ENCODE measurements at places on chromosomes 16 and 17.

GRCh38 chr17:78498848-78499247, 78.3 kb downstream of the DNAH17 start:
- DNase-seq: no peak

DNA sequence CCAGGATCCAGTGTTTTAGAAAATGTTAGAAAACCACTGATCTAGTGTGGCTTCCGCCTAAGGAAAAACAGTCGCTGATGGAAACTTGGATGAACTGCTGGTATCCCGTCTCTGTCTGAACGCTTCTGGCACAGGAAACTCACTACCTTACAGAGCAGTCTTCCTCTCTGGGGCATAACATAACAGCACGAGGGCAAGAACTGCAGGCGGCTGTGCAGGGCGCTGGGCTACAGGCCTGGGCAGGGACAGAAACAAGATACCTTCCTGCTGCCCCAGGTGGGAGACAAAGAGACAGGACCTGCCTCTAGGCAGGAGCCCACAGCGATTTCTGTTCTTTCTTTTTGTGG, 10.5 kb downstream of the MXRA7 start:
- no peak for DNase-seq

- no peak for DNase-seq
Observed at GRCh38 chr17:58755269-58755576, 431 bp upstream of the PPM1E start.

DNA sequence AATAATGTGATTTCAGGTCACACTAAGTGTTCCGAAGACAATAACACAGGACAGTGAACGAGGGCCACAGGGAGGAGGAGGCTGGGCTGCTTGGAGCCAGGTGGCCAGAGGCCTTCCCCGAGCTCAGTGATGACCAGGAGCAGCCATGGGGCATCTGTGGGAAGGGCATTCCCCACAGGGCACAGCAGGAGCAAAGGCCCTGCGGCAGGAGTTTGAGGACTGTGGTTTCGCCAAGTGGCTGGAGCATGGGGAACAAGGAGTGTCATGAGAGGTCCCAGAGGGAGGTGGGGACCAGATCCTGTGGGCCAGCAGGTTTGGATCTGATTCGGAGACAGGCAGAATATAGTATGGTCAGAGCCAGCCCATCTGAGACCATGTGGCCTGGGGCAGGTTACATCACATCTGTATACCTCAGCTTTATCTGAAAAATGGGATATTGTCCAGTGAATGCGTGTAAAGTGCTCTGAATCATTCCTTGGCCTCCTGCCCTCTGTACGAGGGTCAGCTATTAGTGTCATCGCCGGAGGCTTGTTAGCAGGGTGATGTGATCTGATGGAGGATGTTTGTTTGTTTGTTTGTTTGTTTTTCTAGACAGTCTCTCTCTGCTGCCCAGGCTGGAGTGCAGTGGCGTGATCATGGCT, 176.8 kb downstream of the KATNIP start:
- DNase-seq: no peak

- DNase-seq: no peak
Observed at GRCh38 chr16:67537636-67538591, 9.3 kb downstream of the RIPOR1 start.

GRCh38 chr17:17216776-17217175, 10.6 kb upstream of the PLD6 start:
- no peak for DNase-seq

DNA sequence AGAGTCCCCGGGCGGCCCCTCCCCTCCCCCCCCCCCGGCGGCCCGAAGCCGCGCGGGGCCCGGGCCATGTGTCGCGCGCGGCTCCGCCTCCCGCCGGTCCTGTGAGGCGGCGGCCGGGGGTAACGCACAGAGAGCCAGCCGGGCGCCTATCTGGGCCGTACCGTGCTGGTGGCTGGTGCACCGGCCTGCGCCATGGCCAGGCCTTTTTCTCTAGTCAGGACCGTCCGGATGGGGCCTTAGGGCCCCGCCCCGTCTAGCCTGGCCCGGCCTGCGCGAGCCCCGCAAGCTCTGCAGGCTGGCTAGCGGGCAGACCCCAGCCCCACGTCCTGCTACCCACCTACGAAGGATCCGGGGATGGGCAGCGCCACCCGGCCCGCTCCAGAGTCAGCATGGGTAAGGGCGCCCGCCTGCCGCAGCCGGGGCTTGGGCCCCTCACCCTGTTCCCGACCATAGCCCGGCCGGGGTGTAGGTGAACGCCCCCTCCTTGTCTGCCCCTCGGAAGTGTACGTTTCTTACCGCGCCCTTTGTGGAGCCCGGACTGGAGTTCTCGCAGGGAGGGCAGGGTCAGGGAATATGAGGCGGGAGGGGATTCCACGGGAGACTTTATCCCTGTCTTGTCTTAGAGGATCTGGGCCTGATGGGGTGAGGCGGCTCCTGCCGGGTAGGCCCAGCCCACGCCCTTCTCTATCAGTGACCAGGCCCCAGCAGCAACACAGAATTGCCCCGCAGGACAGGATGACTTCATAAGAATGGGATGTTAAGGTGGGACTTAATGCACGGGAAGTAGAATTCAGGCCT, at the start of gene CENPT:
Gene CENPT (minus strand): TSS at position 630 of the 798 bp plus-strand sequence. CDS start 13,834 bp downstream, outside the sequence.
- DNase-seq: peak; percentile 51

DNA sequence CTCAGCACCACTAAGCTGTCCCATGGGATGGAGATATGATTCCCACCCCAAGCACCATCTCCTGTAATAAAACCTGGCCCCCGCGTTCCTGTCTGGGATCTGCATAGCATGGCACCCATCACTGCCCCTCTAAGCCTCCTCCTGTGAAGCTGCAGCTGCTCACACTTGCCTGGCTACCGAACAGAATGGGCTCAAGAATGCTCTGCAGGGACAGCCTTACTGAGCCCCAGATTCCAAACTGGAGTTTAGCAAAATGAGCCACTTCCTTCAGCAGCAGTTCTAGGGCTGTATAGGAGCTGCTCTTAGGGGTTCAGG, 256.1 kb downstream of the CPPED1 start:
- DNase-seq: no peak

- no peak for DNase-seq
Observed at GRCh38 chr17:18318771-18319450, 3.8 kb downstream of the SMCR8 start.

GRCh38 chr17:80839970-80840369, 151.7 kb upstream of the CHMP6 start:
- DNase-seq: no peak

- DNase-seq: no peak
Observed at GRCh38 chr16:86381491-86381890, 128.8 kb upstream of the FOXF1 start.

GRCh38 chr16:87420026-87421002, 28.2 kb downstream of the MAP1LC3B start:
- DNase-seq: no peak

GRCh38 chr17:28961391-28961790, 10.1 kb upstream of the PHF12 start:
- DNase-seq: no peak

- DNase-seq: peak; percentile 34
Observed at GRCh38 chr17:8292639-8293395, 2.4 kb downstream of the SLC25A35 start.

- DNase-seq: no peak
Observed at GRCh38 chr16:66714654-66715307, 18.2 kb upstream of the CMTM4 start.

GRCh38 chr17:79572136-79572925, 38.5 kb downstream of the RBFOX3 start:
- DNase-seq: no peak

GRCh38 chr17:34171245-34171818, 83.8 kb upstream of the CCL2 start:
- DNase-seq: peak; percentile 92

GRCh38 chr16:88012360-88012759, 61.1 kb downstream of the BANP start:
- DNase-seq: no peak

DNA sequence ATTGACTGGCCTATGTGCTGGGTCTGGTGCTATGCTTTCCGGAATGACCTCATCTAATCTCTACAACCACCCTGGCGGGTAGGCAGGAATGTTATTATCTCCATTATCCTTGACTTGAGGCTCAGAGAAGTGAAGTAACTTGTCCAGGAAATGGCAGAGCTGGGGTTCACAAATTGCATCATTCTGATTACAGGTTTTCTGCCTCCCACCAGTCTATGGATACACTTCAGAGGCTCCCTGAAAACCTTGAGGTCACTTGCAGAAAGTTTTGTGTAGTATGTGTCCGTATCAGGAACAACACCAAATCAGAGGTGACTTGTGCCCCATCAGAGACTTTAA, 19.1 kb downstream of the NOD2 start:
- DNase-seq: no peak

- no peak for DNase-seq
Observed at GRCh38 chr16:81539009-81539758, 94.6 kb downstream of the CMIP start.

- no peak for DNase-seq
Observed at GRCh38 chr16:12575288-12575687, 228.4 kb downstream of the CPPED1 start.

DNA sequence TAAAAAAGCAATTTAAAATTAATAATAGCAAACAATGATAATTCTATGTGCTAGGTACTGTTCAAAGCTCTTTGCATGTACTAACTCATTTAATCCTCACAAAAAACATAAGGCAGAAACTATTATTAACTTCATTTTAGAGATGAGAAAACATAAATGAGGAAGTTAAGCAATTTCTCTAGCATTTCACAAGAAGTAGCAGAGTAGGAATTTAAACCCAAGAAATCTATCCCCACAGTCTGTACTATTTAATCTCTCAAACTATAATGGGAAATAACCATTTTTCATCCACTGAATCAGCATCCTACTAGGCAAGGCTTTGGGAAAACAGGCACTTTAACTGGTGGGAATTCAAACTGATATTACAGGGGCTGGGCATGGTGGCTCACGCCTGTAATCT, 42.2 kb upstream of the INTS2 start:
- DNase-seq: peak; percentile 16

- no peak for DNase-seq
Observed at GRCh38 chr16:84617041-84617790, 662 bp downstream of the COTL1 start.

GRCh38 chr16:31025339-31025738, 8.0 kb upstream of the STX4 start:
- DNase-seq: no peak

DNA sequence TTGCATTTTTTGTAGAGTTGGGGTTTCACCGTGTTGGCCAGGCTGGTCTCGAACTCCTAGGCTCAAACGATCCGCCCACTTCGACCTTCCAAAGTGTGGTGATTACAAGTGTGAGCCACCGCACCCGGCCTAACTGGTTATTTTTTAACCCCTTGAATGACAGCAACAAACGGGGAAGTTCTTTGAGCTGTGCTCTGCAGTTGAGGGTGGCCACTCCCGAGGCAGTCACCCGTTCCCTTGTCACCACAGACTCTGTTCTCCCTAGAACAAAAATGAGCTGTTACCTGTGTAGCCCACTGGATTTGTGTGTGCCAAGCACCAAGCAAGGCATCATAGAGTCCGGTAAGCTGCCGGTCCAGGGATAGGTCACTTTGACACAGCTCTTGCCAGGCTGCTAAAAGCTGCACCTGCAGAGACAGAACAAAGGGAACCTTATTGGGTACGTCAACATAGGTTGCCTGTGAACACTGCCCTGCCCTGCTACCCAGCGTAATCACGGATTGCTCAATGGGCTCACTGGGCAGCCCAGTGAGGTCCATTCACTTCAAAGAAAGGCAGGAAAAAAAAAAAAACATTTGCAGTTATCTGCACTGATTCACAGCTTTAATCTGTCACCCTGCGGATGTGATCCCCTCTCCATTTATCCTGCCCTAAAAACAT, 19.6 kb downstream of the COG7 start:
- no peak for DNase-seq

GRCh38 chr16:5187402-5187952, 89.9 kb upstream of the EEF2KMT start:
- no peak for DNase-seq

DNA sequence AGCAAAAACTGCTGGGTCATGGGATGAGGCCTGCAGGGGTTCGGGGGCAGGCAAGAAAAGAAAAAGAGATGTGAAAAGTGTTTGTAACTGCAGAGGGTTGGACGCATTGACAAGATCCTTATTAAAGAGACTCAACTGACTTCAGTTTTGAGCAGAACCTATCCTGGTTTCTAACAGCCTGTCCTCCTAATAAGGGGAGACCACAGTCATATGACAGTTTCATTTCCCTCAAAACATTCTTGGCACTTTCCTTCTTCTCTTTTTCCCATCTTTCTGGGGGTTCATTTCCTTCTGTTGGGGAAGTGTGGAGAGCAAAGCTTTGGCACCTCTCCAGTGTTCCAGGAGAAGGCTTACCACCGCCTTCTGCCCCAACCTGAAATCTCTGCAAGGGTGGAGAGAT, 118.5 kb downstream of the MAF start:
- DNase-seq: no peak

DNA sequence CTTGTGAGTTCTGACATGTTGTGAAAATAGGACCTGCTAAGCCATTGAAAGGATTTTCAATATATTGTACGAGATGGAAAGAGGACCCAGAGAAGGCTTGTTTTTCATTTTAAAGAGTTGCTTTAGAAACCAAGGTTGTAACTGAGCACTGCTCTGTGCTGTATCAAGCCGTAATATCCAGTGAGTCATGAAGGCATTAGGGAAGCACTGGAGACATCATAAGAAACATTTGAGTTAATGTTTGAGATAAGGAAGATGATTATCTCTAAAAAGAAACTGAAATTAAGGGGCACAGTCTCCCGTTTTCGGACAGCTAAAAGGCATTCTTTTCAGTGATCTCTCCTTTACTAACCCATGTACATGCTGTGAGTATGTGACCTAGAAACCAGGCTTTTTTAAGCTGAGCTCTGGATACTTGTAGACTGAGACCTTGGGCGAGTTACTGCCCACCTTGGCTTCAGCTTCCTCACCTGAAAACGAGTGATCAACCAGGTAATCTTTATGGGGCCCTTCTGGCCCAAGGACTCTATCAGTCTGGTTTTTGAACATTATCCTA, 149.2 kb upstream of the TBX2 start:
- DNase-seq: no peak

- no peak for DNase-seq
Observed at GRCh38 chr17:9330141-9330540, 245.5 kb downstream of the STX8 start.

DNA sequence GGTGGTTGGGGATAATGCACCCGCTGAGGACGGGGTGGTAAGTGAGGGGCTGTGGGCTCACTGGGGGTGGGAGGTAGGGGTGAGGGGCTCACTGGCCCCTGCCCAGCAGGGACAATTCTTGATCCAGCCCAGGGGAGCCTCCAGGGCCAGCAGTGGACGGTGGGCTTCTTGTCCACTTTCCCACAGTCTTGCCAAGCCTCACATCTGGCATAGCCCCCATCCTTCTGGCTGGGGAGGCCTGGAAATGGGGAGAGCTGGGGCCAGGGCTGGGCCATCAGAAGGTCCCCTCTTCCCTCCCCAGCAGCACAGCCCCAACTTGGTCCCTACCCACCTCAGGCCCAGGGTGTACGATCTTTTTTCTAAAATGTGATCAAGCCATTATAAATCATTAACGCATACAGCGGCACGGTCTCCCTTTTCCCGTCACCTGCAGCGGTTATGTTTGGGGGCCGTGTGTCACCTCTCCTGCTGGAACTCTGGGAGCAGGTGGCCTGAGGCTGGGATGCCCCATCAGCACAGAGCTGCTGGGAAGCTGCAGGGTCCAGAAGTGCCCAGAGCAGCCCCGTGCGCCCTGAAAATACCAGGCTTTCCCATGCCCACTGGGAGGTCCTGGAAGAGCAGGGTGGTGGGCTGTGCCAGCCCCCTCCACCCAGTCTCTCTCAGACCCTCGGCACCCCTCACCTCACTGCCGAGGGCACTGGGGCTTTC, 7.2 kb upstream of the SETD6 start:
- no peak for DNase-seq

GRCh38 chr17:39738568-39738901, 797 bp downstream of the GRB7 start:
- DNase-seq: no peak

- no peak for DNase-seq
Observed at GRCh38 chr16:82874271-82874670, 247.5 kb downstream of the CDH13 start.

- DNase-seq: no peak
Observed at GRCh38 chr17:82840431-82840831, 609 bp upstream of the ZNF750 start.
